NK-92 treated with Interleukin-12 subunit alpha and Interleukin-12 subunit beta, amount 100 ng/mL, for 24 hours (cell line): ENCODE measurements at places on chromosomes 3 and 15.

DNA sequence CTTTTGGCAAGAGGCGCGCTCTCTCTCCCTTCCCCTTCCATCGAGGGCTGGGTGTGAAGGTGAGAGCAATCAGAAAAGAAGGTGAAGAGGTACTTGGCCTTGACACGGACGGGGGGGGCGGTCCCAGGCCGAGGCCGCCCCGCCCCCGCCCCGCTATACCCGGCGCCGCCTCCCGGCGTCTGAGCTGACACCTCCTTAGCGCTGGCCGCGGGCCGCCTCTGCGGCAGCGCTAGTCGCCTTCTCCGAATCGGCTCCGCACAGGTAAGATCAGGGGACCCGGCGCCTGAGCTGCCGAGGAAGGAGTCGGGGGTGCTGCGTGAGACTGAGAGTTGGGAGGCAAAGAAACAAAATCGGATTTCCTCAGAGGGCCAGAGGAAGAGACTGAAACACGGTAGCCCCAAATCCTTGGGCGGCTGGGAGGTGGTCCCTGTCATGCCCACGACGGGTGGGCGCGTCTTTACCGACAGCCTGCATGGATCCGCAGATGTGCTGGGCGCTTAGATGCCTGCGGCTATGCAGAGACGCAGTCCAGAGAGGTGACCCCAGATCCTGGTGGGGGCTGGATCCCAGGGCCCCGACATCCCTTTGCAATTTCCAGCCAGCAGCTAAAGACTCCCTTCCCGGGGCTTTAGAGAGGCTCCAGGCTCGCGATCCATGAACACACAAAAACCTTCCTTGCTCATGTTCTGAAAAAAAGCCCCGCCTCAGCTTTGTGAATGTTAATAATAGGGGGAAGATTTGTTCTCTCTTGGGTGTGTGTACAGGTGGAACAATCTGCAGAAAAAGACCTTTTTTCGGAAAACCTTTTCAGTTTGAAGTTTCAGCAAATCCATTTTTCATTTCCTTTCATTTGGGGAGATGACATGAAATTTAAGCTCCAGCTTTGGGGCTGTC, at the start of gene ENTPD3:
Gene ENTPD3 (plus strand): TSS at position 184 of the 894 bp plus-strand sequence. CDS start 874 bp downstream, outside the sequence.
- DNase-seq, result no peak

GRCh38 chr3:43334976-43335375, 48.6 kb downstream of the SNRK start:
- DNase-seq, result no peak

GRCh38 chr3:136277634-136278033, 27.5 kb downstream of the PCCB start:
- DNase-seq, result no peak

DNA sequence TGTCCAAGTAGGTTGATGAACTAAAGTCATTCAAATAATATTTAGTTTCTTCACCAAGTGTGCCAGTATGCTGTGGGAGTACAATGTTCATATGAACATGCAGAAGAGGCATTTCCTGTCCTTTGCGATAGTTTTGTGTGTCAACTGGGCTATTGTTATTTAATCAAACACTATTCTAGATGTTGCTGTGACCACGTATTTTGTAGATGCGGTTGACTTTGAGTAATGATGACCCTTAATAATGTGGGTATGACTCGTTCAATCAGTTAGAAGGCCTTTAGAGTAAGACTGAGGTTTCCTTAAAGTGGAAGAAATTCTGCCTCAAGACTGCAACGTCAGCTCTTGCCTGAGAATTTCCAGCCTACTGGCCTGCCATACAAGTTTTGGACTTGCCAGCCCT, 470.7 kb upstream of the CBLB start:
- DNase-seq, result no peak

GRCh38 chr3:71210257-71211007, 373.1 kb downstream of the FOXP1 start:
- no peak for DNase-seq

GRCh38 chr15:31271224-31271635, 55.4 kb upstream of the KLF13 start:
- no peak for DNase-seq

GRCh38 chr3:24828551-24828950, 333.9 kb upstream of the THRB start:
- no peak for DNase-seq

GRCh38 chr15:59892985-59893384, 111.1 kb upstream of the FOXB1 start:
- DNase-seq, result no peak

DNA sequence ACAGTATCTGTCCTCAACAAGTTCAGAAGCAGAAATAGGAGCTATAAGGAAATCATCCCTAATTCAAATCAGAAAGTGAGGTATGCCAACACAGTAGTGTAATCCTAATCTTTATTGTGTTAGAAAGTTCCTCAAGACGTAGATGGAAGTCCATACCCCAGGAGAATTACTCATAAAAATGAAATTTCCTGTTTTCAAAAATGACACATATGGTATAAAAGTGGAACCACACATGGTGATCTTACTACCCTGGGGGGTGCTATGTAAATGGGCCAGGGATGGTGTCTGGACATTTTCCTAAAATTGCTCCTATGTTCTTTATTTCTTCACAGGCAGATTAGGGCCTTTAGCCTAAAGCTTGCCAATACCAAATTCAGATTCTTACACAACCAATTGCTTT, 204.1 kb downstream of the ARRDC4 start:
- DNase-seq, result no peak

GRCh38 chr3:129595544-129596193, 10.8 kb downstream of the PLXND1 start:
- DNase-seq, result no peak

- no peak for DNase-seq
Observed at GRCh38 chr3:150006794-150007193, 36.1 kb upstream of the PFN2 start.

GRCh38 chr3:186189492-186189891, 80.6 kb upstream of the ETV5 start:
- DNase-seq, result no peak

GRCh38 chr3:48244461-48244860, 3.6 kb downstream of the ZNF589 start:
- DNase-seq, result no peak

- DNase-seq, result no peak
Observed at GRCh38 chr3:169298247-169298992, 365.1 kb downstream of the MECOM start.

GRCh38 chr3:149969110-149969939, 1.4 kb downstream of the PFN2 start:
- DNase-seq, result no peak

GRCh38 chr3:170467571-170468147, 49.0 kb downstream of the CLDN11 start:
- DNase-seq, result no peak

DNA sequence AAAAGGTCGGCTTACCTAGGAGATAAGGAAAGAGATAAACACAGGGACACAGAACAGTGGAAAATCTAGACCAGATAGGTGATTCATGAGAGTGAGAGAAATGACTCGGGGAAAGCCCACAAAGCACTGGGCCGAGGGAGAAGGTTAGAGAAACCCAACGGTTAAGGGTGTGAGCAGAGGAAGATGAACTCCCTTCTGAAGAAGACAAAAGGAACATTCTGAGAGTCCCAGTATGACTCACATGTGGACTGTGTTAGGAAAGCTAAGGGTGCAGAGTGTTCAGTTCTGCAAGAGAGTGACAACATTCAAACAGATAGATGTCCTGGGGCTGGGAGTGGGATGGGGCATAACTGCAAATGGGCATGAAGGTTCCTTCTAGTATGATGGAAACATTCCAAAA, 83.0 kb downstream of the CNTN3 start:
- no peak for DNase-seq

DNA sequence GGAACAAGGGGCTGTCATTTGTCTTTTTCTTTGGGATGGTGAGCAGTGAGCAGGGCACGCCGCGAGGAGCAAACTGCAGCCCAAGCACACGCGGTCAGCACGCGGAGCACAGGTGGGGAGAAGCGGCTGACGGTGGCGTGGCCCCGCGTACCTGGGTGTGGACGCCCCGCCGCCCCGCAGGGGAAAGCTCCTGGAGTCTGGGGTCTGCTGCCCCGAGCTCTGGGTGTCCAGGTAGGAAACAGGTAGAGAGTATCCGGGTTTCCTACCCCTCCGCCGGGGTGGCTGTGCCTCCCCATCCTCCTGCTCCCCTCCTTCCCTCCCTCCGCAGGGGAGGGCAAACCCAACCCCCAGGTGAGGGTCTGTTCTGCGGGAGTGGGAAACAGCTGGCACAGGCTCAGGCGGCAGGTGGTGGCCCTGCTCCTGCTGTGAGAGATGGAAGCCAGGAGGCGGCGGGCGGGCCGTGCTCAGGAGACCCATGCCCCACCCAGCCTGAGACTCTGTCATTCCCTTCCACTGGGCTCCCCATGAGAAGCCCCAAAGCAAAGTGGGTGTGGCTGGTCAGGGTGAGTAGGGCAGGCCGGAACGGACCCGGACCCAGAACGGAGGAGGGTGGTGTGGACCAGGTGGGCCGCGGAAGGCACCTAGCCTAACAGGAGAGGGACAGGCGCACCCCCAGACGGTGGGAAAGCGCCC, 56.9 kb upstream of the CGNL1 start:
- DNase-seq, result no peak

GRCh38 chr3:72465853-72466252, 382.4 kb downstream of the SHQ1 start:
- DNase-seq, result no peak

GRCh38 chr3:111667621-111668239, 72.6 kb upstream of the ZBED2 start:
- DNase-seq, result peak; percentile 68

DNA sequence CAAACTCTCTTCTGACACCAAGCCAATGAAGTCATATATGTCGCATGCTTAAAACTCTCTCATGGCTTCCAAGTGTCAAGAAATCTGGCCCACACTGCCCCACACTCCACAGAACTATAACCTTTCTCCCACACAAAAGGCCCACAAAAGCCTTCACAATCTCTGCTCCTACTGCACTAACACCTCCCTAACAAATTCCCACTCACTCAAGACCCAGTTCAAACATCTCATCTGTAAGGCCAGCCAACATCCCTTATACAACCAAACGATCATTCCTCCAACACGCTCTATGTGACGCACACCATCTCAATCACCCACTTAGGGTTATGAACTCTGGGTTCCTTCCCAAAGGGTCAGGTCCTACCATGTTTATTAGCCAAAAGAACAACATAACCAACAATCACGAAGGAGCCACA, 13.5 kb downstream of the TBC1D2B start:
- DNase-seq, result no peak

- no peak for DNase-seq
Observed at GRCh38 chr15:41473418-41473817, 20.3 kb upstream of the ITPKA start.

- DNase-seq, result no peak
Observed at GRCh38 chr3:134797057-134797740, 2.1 kb downstream of the EPHB1 start.

DNA sequence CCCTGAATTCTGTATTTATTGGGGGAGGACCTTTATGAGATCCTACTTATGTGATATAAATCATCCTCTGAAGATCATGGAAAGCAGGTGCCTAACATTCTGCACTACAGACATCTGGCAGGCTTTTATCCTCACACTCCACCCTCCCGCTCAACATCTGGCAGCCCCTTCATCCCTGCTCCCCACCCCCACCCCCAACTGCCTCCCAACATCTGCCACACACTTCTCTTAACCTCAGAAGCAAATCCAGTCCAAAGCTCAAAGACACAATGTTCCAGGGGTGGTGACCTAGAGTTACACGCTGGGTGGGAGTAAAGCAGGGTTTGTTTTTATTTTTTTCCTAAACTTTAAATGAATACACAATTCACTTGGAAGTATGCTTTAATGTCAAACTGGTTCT, 184.5 kb upstream of the ATP11B start:
- no peak for DNase-seq

DNA sequence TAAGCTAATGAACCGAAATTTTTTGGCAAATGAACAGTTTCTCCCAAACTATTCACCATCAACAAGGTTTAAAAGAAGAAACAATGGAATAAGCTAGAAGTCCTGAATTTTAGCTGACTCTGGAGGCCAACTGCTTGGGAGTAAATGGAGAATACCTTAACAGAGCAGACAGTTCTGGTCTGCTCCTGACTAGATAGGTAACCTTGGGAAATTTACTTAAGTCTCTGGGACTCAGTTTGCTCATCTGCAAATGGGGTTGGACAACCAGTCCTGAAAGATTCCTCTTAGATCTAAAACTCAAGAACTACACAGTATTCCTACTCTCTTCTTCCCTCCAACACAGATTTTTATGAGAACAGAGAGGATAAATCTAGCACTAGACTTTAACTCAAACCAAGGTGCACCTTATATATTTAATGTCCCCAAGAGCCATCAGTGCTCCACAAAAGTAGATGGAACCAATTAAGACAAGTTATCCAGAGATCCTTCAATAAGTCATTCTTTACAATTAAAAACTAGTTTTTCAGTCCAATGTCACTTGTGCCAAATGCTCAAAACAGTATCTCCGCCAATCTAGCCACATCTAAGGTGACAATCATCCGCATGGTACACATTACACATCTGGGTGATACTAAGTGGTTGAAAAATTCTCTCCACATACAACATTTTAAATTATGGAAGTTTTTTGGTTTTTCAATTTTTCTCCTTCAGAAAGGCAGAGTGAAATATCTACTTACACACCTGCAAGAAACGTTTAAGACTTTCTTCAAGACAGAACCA, 1.5 kb downstream of the RHOA start:
- no peak for DNase-seq

- DNase-seq, result no peak
Observed at GRCh38 chr3:176794406-176794805, 402.9 kb downstream of the TBL1XR1 start.

- no peak for DNase-seq
Observed at GRCh38 chr3:122915300-122916055, 112.1 kb downstream of the SEMA5B start.

GRCh38 chr3:184541886-184542562, 19.6 kb upstream of the EPHB3 start:
- DNase-seq, result no peak

GRCh38 chr3:11514191-11514821, 129.4 kb downstream of the VGLL4 start:
- DNase-seq, result no peak

DNA sequence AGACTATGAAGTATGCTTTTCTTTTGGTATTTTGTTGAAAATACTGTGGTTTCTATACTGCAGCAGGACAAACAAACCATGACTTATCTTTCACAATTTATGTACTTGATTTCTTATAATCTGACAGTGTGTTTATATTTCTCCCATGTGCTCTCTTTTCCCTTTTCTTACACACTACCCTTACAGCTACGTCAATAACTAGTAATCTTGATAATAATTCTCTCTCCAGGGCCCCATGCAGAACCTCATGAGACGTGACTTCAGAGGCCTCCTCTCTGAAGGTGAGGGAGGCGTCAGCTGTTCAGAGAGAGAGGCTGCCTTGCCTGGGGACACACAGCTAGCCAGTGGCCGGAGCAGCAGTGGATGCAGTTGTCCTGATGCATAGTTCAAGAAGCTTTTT, 35.9 kb downstream of the KY start:
- DNase-seq, result no peak

- no peak for DNase-seq
Observed at GRCh38 chr3:88369337-88369736, 219.6 kb downstream of the C3orf38 start.

GRCh38 chr15:40582726-40583246, 11.3 kb upstream of the KNL1 start:
- DNase-seq, result no peak

- no peak for DNase-seq
Observed at GRCh38 chr3:102512734-102513504, 78.1 kb downstream of the ZPLD1 start.
